ENCODE measurements at places on chromosomes 5 and 9.

DNA sequence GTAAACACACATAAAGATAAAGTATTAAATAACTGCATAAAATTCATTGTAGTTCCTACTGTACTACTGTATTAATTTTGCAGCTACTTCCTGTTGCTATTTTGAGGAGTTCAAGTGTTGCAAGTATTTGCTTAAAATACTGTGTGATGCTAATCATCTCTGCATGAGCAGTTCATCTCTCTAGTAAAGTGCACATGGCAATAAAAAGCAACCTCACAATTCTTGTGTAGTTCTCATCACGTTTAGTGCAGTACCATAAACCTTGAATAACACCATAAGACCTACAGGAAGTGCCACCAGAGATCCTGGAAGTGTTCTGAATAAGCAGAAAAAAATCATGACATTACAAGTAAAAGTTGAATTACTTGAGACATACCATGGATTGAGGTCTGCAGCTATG lies 34.6 kb downstream of the CPLANE1 start:
- DNase-seq = no peak

- no peak for DNase-seq
These were observed 207.7 kb downstream of the MEF2C start for GRCh38 chr5:88675168-88675707.

GRCh38 chr5:31916327-31916726 lies 257.8 kb downstream of the GOLPH3 start:
- no peak for DNase-seq

DNA sequence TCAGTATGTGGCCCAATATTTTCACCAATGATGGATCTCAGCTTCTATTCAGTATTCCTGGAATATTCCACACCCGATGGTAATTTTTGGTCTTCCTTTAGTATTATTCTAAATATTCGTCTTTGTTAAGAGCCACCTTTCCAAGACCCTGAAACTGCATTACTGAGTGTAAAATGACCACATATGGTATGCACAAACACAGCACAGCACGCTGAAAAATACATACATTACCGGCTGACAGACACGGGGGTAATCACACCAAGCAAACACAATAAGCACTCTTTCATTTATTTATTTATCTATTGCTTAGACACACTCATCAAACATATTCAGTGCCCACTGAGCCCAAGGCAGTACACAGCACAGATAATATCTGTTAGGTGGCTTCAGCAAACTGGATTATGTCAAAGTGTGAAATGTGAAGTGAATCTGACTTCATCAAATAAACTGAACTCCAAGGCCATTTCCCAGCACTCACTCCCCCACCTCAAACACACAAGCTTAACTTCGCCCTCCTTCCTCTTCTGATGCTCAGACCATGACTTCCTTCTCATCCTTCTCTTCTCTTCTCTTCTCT lies 1637.8 kb upstream of the C9orf72 start:
- DNase-seq = no peak

DNA sequence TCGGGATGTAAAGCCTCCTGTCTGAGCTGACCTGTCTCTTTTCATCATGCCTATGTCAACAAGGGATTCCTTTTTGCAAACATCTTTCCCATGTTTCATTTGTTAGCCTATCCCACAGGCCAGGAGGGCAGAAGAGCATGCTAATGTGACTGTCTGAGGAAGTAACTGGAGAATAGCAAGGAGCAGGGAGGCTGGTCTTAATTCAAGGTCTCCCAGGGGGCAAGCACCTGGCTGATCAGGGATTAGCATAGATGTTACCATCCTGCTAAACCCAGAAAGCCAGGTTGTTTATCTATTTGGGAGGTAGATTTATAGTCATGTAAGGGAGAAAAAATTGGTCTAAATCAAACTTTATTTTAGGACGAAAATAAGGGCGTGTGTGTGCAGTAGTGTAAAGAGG lies 36.7 kb upstream of the MAP1B start:
- DNase-seq = no peak

DNA sequence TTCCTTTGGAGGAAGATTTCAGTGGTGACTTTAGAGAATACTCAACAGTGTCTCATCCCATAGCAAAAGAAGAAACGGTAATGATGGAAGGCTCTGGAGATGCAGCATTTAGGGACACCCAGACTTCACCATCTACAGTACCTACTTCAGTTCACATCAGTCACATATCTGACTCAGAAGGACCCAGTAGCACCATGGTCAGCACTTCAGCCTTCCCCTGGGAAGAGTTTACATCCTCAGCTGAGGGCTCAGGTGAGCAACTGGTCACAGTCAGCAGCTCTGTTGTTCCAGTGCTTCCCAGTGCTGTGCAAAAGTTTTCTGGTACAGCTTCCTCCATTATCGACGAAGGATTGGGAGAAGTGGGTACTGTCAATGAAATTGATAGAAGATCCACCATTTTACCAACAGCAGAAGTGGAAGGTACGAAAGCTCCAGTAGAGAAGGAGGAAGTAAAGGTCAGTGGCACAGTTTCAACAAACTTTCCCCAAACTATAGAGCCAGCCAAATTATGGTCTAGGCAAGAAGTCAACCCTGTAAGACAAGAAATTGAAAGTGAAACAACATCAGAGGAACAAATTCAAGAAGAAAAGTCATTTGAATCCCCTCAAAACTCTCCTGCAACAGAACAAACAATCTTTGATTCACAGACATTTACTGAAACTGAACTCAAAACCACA lies 67.4 kb downstream of the VCAN start:
- DNase-seq = no peak

- DNase-seq = no peak
These were observed 312.5 kb downstream of the ACTL7B start for GRCh38 chr9:108543251-108543778.

DNA sequence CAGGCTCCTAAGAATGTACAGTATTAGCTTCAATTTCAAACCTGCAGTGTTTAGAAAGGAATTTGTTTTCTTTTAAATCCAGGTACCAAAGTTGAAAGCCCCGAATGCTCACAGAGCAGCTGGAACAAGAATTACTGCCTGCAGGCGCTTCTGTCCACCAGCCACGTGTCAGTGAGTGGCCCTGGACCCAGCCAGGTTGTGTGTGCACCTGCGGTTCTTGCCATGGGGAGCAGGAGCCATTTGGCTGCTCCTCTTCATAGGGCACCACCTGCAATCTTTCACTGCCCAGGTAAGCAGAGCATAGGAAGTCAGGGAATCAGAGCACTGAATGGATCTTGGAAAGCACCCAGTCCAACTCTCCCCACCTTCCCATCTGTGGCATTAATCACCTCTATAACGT lies 79.5 kb upstream of the PIP5K1B start:
- DNase-seq = no peak

- DNase-seq = no peak
These were observed 28.4 kb downstream of the ZFP62 start for GRCh38 chr5:180832638-180833068.

- no peak for DNase-seq
These were observed 682 bp downstream of the DHX29 start for GRCh38 chr5:55306641-55307382.

GRCh38 chr5:21209409-21209808 lies 1221.4 kb upstream of the CDH18 start:
- DNase-seq = no peak

DNA sequence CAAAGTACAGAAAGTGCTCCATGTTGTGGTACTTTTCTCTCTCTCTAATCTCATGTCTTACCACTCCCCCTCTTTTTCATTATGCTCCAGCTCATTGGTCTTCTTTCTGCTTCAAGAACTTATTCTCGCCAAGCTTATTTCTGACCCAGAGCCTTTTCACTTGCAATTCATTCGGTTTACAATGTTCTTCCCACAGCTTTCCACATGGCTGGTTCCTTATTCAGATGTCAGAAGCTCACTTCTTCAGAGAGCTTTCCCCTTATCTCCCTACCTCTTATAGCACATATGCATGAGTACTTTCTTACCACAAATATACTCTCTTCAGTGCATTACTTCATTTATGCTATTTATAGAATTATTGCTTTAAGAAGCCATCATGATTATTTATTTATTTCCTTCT lies 338.8 kb upstream of the ATP10B start:
- no peak for DNase-seq

GRCh38 chr5:107919969-107920368 lies 249.2 kb upstream of the EFNA5 start:
- DNase-seq = no peak

- DNase-seq = no peak
These were observed 90.3 kb downstream of the NR6A1 start for GRCh38 chr9:124680714-124681390.

DNA sequence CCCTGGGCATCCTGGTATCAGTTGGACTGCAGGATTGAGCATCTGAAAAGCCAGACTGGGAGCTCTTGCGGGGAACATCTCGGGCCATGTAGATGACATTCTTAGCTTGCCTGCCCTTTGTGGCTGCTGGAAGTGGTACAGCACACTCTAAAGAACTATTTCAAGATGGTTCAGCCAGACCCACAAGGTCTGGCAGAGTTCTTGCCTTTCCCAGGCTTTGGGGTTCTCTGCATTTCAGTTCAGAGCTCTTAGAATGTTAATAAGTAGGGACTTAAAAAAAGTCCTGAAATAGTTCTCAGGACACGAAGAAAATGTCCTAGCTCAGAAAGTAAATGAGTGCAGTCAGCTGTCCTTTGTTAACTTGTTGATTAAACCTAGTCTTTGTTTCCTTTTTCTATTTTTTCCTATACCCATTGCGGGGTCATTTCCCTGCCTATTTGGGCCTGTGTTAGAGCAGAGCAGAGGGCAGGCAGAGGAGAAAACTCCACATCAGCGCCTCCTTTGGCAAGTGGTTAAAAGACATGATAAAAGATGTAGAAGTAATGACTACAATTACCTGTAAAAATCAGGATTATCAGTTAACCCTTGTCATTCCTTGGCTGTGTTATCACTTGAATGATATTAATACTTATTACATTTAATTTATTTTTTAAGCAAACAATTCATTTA lies 291.5 kb downstream of the ZSWIM6 start:
- no peak for DNase-seq

DNA sequence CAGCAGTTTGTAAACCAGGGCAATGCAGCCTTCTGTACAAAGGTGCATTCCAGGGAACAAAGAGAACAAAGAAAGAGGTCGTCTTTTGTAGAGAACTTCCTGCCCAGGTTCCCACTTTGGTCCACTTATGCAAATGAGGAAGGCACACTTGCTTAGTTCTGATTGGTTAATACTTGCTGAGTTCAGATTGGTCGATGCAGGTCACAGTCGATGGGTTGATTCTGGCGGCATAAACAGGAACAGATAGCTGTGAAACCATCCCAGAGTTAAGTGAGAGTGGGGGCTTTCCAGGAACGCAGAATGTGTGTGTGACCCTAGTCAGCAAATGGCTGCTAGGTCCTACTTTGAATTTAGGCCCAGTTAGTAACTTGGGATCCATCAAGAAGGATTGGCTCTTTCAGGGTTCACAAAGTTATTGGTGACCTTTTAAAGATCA lies 1.8 kb upstream of the ADAMTS13 start:
- DNase-seq = no peak

DNA sequence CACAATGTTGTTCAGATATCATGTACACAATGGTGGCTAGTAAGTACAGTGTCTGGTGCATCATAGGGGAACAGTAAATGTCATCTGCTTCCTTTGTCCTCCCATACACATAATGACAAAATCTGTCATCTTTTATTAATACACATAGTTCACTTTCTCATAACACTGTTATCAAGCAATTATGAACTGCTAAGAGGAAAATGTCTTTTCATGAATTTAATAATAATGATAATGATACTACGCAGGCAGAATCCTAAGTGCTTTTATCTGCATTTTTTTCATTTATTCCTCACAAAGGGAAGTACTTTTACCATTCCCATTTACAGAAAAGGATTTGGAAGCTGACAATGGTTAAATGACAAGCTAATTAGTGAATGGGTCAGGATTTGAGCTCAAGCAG lies 35.7 kb downstream of the DPYSL3 start:
- DNase-seq = no peak

DNA sequence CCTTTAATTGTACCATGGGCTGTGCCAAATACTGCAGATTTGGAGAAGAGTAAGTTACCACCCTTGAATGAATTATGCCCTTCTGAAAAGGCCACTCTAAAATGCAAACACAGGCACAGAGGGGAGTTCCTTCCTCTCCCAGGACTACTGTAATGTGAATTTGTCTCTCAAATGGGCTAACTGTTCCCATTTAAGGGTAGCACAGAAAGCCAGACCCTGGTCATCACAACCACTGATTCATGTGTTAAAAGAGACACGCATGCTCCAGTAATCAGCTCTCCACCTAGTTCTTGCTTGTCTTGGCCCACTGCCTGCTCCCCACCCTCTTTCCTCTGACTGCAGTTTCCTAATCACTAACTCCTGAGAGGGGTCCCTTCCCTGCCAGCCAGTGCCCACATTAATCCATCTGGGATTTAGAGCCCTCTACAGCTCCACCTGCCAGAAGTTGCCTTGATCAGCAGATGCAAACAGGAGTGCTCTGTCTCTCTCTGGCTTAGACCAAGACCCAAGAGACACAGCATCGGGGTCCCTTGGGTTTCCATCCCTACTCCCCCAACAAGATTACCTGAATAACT lies 382.4 kb downstream of the TMEM167A start:
- DNase-seq = no peak

GRCh38 chr5:34717426-34718327 lies 61.5 kb downstream of the RAI14 start:
- DNase-seq = no peak

GRCh38 chr5:91687430-91687829 lies 304.3 kb upstream of the ARRDC3 start:
- no peak for DNase-seq

DNA sequence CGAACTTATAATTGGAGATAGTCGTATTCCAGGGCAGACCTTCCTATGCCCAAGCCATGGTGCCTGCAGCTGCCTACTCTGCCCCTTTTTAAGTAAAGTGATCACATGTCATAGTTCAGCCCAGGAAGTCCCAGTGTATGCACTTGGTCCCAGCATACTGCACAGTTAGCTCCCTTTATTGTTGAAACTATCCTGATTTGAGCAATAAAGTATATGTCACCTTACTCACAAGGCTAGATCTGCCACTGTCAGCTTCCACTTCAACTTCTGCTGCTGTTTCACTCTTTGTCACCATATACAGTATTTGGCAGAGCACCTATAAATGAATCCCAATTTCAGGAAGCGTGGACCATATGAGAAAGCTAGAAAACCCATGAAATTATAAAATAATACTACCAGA lies 103.8 kb upstream of the PTGER4 start:
- DNase-seq = no peak

- no peak for DNase-seq
These were observed 485.0 kb downstream of the ENC1 start for GRCh38 chr5:74155501-74155900.

- no peak for DNase-seq
These were observed 12.0 kb downstream of the SAR1B start for GRCh38 chr5:134620634-134621033.

- no peak for DNase-seq
These were observed 172.3 kb upstream of the GNA14 start for GRCh38 chr9:77820293-77820954.

- DNase-seq = no peak
These were observed 108.6 kb upstream of the TBC1D2 start for GRCh38 chr9:98364086-98364485.
